Urinary bladder (tissue), 4 donors: ENCODE measurements at places on chromosomes 2 and 18. TPM values are rescaled to one million over a fixed set of nuclear protein-coding genes. Genes with fewer than 3 reads are reported as not detected.

Gene HOXD4
- polyA plus RNA-seq = 2.0 TPM

Gene PRKAG3
- not detected for polyA plus RNA-seq

Gene ESPNL
- polyA plus RNA-seq = 0.23 TPM

Gene GPR39
- 1.4 TPM for polyA plus RNA-seq

Gene ERMN
- polyA plus RNA-seq = 0.09 TPM
